ENCODE measurements at places on chromosomes 12 and 14.

GRCh38 chr12:107435520-107435919 lies 250.1 kb upstream of the PWP1 start:
- DNase-seq: no peak

- no peak for DNase-seq
Observed at GRCh38 chr14:74190927-74191575, 48.2 kb upstream of the VSX2 start.

DNA sequence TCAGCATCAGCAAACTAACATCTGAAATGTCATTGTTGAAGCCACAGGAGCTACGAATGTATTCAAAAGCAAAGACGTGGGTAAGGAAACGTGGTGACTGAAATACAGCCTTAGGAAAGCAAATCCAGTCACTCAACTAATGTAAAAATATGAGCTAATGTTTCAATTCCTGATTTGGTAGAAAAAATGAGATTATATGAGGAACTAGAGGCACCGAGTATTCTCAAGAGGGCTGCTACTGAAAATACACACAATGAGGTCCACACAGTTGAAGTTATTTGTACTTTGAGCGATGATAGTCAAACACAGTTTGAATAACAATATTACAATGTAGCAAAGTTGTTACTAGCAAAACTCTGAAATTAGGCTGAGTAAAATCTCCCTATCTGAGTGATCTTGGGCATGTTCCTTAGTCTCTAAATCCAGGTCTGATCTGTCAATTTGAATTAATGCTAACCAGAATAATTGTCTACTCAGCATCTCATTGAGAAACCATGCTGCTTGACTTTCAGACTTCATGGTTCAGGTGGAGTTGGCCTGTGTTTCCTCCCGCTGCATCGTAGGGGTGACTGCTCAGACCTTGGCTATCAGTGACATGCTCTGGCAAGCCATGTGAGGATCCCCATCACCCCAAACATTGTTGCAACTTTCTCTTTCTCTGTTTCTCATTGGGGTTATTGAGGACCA lies 467.1 kb upstream of the SOX5 start:
- no peak for DNase-seq

DNA sequence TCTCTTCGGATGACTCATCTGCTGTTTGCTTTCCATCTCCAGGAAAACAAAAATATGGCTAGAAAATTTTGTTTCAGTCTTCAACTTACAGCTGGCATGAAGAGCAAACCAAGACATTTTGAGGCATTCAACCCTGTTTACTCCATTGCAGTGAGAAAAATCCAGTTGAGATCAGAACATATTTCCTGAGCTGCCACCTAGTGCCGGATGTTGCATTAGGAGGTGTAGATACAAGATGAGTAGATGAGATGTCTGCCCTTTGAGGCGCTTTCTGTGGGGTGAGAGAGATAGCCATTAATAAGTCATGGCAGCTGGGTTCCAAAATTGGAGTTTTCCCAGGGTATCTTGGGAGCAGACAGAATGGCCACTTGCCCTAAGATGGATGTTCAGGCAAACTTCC lies 171.1 kb downstream of the PRKCH start:
- no peak for DNase-seq

DNA sequence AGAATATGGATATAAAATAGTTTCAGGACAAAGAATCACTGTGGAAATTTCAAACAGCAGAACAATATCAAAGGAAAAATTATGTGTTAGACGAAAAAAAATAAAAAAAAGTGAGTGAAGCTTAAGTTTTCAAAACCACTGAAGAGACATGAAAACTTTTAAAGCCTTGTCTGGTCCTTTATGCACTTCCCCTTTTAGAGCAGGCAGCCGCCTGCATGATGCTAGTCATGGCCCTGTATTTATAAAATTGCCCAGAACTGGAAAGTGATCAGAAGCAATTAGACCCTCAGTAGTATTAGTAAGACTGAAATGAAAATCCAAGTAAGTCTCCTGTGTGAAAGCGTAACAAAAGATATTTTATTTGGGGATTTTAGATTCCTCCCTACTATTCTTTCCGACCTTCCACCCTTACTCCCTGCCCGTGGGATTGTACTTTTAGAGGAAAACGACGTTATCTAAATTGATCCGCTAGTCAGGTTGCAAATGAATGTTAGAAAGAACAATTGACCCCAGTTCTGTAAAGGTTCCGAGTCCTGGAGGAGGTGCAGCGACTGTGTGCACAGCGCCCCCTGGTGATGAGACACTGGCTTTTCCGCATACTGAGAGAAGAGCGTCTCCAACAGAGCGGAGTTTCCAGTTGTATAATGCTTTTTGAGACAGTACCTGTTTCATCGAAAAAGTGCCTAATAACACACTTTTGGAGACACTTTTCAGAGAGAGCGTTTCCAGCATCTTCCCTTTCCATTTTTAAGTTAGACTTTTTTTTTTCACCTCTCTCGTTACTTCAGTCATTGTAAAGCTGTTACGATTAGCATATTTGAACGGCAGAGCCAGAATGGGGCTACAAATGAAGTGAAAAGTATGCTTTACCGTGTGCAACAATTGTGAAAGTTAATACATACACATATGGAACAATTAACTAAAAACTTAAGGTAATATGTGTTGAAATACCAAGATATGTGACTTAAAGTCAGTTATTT lies 12.4 kb downstream of the MGST1 start:
- no peak for DNase-seq
